ENCODE measurements at places on chromosomes 4 and X. TPM values are rescaled to one million over a fixed set of nuclear protein-coding genes. Genes with fewer than 3 reads are reported as not detected.

DNA sequence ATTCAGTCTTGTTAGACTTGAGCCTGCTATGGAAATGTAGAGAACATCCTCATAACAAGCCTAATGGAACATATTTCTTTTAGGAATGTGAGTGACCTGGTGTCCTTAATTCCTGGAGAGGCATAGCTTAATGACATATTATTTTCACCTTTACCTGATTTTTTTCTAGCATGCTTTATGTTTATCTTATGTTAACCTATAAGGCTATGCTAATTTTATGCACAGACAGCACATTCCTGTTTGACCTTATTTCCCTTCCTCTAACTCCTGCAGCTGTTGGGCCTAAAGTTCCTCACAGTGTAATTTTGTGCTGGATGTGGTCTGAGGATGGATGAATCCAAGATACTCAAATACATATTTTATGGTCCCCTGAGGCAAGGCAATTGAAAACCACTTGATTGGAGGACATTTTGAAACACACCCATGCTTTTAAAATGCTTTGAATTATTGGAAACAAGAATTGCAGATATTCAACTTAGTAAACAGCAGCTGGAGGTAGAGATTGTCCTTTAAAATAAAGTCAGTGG, 111.5 kb downstream of the LARP7 start:
- DNase-seq = no peak

DNA sequence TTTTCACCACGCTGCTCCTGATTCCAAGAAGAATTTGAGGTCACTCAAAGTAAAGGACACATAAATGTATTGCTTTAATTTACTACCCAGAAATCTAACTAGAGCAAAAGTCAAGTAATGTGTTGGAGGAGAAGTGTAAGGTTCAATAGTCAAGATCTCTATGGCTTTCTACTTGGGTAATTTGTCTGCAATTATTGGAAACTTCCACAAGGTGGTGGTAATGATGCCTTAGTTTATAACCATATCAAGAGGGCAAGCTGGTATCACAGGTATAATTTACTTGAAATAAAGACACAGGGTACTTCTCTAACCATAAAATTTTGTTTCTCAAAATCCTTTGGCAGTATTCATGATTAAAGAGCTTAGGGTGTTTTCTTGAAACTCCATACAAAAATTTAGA, 10.2 kb upstream of the GRIA3 start:
- no peak for DNase-seq

CXCR3 gene
- 0.31 TPM for total RNA-seq

GRCh38 chr4:115343171-115343570, 229.8 kb upstream of the NDST4 start:
- DNase-seq = no peak

DNA sequence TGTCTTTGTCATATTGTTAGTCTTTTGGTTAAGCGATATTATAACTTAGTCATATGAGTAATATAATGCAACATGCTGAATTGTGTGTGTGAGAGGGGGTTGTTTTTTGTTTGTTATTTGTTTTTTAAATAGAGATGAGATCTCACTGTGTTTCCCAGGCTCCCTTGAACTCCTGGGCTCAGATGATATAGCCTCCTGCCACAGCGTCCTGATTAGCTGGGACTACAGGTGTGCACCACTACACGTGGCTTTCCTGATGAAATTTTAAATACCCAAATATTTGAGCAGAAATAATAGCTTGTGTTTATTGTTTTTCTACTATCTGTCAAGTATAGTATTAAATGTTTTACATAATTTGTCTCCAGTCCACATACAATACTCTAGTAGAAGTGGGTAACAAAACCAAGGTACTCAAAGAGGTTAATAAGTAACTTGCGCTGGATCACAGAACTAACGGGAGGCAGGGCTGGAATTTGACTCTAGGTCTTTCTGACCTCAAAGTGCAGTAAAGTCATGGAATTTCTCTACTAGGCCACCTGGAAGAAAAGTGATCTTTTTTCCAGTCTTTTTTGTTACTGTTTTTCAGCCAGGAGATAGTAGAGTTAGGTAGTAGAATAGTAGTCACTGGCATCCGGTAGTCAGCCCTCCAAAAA, 47.8 kb downstream of the CLCN3 start:
- DNase-seq = no peak

DNA sequence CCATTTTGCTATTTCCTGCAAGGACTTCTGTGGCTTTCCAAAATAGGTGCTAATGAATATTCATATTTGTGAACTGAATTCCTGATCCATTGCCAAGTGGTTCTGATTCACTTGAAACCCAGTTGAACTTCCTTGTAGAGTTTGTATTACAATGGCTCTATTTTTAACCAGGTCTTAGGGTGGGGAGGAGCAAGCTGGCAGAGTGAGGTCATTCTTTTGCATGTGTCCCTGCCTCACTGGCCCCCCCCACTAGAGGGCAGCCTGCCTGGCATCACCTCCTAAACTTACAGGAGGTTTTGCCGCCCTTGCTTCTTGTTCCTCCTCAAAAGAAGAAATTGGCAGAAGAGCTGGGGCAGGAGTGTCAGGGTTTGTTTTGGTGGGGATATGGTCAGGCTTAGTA, 10.5 kb downstream of the PTTG2 start:
- peak; percentile 73 for DNase-seq

CHIC1 gene
- 12.5 TPM for total RNA-seq

DNA sequence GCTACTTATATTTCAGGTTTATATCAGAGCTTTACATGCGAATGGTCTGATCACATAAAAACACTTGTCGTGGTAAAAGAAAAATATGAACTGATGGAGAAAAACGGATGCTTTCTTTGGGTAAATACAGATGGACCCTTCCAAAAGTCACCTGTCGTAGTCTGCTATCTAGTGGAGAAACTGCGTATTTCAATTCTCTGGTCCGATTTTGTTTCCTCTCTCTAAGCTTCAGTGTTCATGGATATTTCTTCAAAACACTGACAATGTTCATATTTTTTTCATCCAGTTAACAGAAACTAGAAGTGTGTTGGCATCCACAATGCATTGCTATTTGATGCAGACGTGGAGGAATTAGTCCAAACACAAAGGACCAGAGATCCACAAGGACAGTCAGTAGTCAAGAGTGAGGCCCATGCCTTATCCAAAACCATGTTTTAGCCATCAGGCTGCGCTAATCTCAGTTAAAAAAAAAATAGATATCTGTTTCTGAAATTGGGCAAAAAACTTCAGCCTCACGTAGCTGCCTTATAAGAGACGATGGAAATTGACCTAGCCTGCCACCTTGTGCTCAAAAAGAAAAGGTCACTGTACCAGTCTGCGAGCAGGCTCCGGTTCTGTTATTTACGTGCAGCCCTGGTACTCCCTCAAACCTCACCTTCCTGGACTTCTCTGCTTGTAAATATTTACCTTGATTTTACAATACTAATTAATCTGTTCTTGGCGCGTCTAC, 16.0 kb downstream of the MEPE start:
- peak; percentile 67 for DNase-seq

PRRG3 gene
- 64.3 TPM for total RNA-seq

- DNase-seq = peak; percentile 54
These were observed 157.4 kb upstream of the PDE5A start for GRCh38 chr4:119785963-119786362.

GRCh38 chr4:111650146-111650545, 495.1 kb upstream of the FAM241A start:
- no peak for DNase-seq

GRCh38 chrX:26411045-26411444, 195.1 kb downstream of the MAGEB5 start:
- DNase-seq = no peak

GYPE gene
- 1.2 TPM for total RNA-seq

GRCh38 chrX:132480581-132481203, 8.1 kb downstream of the MBNL3 start:
- DNase-seq = no peak

DNA sequence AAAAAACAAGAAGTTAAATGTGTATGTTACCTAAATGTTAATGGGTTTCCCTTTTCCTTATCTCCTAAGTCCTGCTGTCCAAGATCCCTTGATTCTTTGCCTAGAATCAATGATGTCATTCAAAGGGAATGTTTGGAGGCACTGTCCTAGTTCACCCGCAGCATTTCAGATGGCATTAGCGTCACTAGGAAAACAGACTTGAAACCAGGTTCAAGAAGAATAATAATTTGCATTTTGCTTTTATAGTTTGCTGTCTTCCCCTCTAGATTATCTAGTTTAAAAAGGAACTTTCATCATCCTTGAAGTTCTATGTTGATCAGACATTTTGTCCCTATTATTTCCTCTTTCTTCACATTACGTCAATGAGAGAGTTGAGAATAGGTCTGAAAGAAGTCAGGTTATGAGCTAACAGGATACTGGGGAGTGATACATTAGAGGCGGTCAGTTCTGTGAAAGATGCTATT, 234.1 kb upstream of the PGRMC2 start:
- DNase-seq = no peak

GRCh38 chr4:163558539-163559044, 64.1 kb downstream of the TMA16 start:
- DNase-seq = no peak

RHOXF1 gene
- 0.67 TPM for total RNA-seq

DNA sequence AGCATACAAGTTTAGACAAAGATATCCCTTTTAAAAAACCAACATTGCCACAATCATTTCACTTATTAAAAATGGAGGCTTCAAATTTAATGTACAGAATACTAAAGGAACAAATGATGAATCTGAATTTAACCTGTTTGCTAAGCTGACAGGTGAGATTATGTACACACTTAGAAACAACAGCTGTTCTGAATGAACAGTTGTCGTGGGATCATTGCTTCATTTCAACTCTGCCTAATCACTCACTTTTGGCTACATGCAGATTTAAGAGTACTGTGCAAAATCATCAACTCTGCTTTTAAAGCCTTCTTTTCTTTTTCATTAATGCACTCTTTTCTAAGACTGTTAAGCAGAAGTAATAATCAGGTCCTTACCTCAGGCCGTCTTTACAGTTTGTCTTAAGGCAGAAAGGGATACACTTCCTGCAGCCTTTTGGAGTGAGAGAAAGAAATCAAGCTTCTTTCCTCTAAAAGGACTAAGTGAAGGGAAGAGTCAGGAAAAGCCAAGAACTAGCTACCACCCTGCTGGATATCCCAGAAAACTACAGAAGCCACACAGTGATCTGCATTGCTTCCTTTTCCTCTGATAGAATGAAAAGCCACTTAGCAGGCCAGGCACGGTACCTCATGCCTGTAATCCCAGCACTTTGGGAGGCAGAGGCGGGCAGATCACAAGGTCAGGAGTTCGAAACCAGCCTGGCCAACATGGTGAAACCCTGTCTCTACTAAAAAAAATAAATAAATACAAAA, 54.7 kb upstream of the NPNT start:
- DNase-seq = no peak

DNA sequence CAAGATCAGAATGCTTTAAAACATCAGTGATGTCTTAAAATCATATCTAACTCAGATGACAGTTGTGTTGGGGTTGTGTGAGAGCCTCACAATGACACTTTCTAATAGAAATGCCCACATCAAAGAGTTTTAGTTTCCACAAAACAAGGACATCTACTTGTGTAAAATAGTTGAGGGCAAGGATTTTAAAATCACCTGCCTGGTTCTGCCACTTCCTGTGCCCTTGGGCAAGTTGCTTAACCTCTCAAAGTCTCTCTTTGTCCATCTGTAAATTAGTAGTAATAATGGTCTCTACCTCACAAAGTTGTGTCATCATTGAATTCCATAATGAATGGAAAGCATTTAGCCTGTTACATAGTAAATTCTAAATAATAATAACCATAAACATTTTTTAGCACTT, 41.9 kb upstream of the RELL1 start:
- no peak for DNase-seq

- DNase-seq = no peak
These were observed 18.2 kb upstream of the SLC25A14 start for GRCh38 chrX:130321550-130321949.

PPARGC1A gene
- 21.6 TPM for total RNA-seq

ITM2A gene
- 111 TPM for total RNA-seq

FAM47E gene
- 2.5 TPM for total RNA-seq
